ENCODE measurements at places on chromosomes 7 and 10.

DNA sequence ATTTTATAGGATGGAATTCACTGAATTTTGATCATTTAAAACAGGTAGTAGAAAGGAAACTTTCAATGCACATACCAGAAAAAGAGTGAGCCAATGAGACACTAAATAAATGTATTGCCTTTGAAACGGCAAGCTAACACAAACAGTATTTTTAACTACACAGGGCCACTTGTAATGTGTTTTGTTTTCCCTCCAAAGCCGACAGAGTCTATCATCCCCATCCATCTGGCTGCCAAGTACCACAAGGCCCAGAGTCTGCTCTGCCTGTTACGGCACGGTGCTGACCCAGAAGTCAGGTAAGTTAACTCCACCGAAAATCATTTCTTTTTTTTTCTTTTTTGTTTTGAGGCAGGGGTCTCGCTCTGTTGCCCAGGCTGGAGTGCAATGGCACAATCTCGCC is 1.5 kb downstream of the ANKRD61 start:
- DNase-seq: no peak

DNA sequence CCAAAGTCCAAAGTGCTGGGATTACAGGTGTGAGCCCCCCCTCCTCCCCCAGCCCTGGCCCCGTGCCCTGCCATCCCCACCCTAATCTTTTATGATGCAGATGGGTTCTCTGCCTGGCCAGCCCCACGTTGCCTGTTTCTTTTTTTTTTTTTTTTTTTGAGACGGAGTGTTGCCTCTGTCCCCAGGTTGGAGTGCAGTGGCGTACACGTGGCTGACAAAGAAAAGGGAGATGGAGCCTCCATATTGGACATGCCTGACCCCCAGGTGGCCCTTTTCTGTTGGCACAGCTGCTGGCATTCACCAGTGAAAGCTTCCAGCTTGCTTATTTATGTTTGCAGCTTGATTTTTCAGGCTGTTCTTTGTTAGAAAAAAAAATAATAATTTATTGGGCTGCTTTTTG is 235.3 kb downstream of the CCDC3 start:
- peak; percentile 72 for DNase-seq

GRCh38 chr7:24595671-24596418 is 22.6 kb downstream of the PALS2 start:
- DNase-seq: no peak

DNA sequence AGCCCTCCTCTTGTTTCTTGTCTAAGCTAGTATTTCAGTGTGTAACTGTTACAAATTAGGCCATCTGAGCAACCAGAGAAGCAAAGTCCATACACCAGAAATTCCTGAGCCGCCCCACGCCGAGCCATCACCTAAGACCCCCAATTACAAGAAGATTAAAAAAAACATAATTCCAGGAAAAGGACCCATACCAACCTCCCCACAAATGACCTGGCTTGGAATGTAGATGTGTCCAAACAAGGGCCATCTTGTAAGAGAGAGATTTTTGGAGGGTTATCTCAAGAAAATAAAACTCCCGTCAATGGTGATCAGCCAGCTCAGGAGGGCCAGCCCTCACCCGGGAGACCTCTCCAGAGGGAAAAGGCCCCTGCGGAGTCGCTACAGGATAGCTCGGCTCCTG is 83.1 kb downstream of the LRGUK start:
- DNase-seq: no peak

DNA sequence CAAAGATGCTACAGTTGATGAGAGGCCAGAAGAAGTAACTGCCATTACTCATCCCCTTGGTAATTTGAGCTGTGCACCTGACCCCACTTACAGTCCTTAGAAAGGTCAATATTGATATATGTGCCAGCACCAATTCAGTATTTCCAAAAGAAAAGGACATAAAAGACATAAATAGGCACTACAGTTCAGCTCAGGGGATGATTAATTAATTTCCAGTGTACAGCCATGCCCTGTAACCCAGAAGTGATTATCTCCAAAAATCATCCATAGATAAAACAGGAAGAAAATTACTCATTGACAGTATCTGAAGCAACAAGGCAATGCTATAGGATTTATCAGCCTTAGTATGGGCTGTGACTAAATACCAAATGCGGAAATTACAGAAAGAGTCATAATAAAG is 82.4 kb downstream of the PHYHIPL start:
- peak; percentile 70 for DNase-seq

All from NCI-H69 (cell line).